ENCODE measurements at places on chromosomes 5 and 9.

DNA sequence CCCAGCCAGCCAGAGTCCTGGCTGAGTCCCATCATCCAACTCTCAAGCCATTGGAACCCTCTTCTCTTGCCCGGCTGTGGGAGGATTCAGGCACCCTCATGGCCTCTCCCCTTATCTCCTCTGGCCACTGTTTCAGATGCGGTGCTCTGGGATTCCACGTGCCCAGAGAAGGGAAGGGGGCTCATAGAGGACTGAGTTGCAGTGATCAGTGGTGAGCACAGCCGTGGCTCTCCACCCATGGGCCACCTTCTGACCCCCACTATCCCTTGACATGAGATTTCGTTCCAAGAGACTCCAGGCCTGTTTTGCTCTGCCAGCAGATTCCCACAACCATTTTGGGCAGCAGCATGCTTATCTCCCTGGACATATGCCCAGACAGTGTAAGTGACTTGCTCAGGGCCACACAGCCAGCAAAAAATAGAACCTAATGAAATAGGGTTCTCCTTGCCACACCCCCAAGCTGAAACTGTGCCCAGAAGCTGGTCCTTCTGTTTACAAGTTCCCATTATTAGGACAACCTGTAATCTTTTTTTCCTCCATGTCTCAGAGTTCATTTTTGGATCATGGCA lies 2.7 kb downstream of the GPX3 start:
- peak; percentile 78 for DNase-seq

GRCh38 chr9:6997330-6997729 lies 239.6 kb downstream of the KDM4C start:
- no peak for DNase-seq

GRCh38 chr5:176507911-176508310 lies 29.3 kb downstream of the RNF44 start:
- no peak for DNase-seq

DNA sequence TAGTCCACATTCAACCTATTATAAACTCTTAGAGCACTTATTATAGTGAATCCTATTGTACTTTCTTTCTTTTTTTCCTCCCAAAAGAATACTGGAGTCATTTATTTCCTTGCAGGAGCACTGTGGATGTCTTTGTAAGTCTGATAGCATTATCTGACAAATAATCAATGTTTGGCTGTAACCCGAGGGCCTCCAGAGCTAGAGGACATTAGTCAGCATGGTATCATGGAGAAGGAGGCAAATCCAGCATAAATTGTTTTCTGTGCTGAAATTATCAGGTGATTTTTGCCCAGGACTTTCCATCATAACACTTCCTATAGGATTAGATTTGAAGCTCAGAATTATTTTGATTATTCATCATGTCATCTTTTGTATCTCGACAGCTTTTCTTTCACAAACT lies 551.0 kb downstream of the ZNF608 start:
- DNase-seq, result no peak

- DNase-seq, result no peak
Observed at GRCh38 chr9:116895961-116896360, 208.9 kb downstream of the TRIM32 start.
